Stromal cell of bone marrow (primary cell): ENCODE measurements at places on chromosomes 1 and 21.

GRCh38 chr1:116413414-116413813 lies 40.4 kb downstream of the ATP1A1 start:
- DNase-seq = no peak

DNA sequence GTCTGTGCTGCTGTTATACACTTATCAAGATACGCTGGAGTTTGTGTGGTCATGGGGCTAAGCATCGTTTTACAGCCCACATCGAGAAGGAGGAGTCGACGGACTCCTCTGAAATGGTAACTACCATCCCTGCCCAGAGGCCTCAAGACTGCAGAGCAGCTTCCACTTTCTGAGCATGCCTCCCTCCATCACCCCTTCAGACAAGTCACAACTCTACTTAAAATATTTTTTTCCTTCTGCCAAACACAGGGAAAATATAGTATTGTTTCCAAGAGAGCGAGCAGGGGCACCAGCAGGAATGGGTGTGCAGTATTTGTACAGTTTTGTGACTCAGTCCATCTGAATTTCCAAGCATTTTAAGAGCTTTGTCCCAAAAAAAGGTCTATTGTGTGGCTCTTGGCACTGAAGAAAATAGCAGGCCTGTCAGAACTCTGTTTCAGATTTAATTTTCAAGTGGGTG lies 14.1 kb downstream of the EVA1C start:
- peak; percentile 54 for DNase-seq

DNA sequence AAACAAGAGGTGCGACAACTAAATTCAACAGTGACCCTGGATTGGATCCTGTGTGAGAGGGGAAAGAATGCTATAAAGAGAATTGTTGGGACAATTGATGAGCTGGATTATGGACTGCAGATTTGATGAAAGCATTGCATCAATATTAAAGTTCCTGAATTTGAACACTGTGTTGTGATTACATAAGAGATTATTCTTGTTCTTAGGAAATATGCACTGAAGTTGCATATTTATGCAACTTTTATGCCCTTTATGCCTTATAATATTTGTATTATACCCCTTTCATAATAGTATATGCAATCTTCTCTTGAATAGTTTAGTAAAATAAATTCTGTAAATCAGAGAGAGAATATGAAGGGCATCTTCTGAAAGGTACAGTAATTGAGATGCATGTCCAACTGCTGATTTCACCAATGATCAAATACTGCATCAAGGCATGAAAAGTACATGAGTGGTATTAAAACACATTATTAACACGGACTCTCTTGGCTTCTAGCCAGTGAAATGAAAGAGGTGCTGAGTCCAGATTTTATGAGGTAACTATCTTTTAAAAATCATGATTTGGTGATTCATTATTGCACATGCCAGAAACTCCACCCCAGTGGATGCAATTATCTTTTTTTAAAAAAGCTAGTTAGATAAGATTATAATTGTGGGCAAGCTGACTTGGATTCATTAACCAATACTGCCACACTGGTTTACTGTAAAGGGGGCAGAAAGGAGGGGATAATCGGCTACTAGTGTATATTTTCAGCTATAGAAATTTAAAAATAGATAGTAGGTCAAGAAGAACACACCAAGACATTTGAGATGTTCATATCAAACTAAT lies 19.9 kb upstream of the LPAR3 start:
- no peak for DNase-seq

- no peak for DNase-seq
These were observed 129.2 kb downstream of the ROR1 start for GRCh38 chr1:63902844-63903589.

DNA sequence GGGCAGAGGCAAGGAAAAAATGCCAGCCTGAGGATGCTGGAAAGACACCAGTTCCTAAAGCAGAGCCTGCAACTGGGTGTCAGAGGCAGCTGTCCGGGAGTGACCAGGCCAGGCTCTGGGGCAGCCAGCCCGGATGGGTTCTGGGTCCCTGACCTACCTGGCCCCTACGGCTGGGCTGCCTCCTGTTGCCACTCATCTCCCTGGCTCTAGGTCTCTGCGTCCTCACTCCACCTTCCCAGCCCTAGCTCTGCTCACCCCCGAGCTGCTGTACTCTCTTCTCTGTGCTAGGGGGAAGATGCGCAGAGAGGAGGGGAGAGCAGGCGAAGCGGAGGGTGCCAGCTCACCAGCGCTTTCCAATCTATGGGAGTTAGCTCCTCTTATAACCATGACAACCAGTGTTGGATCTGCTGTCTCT lies 9.0 kb downstream of the ARHGEF2 start:
- DNase-seq = no peak

DNA sequence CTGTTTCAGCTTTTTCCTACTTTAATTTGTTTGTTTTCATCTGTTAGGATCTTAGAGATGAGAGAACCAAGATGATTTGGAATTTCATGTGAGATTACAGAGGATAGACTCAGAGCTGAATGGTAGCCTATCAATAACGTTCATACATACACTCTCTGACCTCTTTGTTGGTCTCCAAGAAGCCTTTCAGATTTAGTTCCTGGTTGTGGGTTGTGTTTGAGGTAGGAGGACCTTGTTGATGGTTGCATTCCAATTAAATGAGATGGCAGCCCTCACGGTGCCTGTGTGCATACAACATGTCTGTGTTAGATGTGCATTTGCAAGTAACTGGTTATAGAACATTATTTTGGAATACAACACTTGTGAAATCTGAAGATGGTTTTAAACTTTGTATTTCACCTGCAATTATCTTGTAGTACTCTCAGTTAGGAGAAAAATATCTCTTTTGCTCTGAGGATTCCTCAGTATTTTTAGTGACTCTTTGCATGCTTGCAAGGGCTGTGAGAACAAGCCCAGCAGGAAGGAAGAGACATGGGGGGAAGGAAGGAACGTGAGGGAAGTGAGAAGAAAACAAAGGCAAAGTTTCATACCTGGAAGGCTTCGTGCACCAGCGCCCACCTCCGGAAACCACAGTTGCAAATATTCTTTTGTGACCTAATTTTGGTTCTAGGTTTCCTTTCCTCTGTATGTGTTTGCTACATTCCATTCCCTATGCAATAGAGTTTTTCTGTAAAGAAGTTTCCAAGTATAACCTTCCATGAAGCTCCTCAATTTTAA lies 291.8 kb downstream of the DISC1 start:
- no peak for DNase-seq

GRCh38 chr21:28627691-28628090 lies 365.0 kb downstream of the LTN1 start:
- DNase-seq = no peak

GRCh38 chr1:22143065-22144033 lies at the start of gene WNT4:
Gene WNT4, minus strand, starts transcription at chr1:22143097. Its CDS starts 175 bp downstream, at chr1:22142922.
- DNase-seq = peak; percentile 6

- no peak for DNase-seq
These were observed 1.6 kb upstream of the SHC1 start for GRCh38 chr1:154972213-154972516.
